ENCODE measurements at places on chromosomes 1 and 21.

DNA sequence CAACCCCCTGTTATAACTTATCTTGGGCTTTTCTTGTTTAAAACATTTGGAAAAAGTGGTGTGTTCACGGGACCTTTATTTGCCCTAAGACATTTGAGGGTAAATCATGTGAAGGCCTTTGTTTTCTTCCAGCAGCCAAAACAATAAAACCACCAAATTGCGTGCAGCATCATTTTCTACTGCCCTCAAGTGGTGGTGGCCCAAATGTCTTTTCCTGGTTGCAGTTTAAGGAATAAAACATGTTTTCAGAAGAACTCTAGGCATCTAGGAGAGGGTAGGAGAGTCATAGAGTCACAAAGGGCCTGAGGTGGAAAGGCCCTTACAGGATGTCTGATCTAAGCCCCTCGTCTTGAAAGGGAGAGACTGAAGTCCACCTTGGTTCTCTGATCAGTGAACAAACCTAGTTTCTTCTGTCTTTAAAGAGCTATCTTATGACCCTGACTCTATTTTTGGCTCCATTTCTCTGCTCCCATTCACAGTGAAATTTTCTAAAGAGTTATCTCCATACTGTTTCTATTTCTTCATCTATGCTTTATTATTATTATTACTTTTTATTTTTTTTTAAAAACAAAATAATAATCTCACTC, 16.0 kb upstream of the EPS15 start:
- no peak for DNase-seq

- no peak for DNase-seq
Observed at GRCh38 chr1:195376190-195376589, 1232.0 kb downstream of the KCNT2 start.

- DNase-seq: no peak
Observed at GRCh38 chr1:6491480-6491962, at the start of gene PLEKHG5. Gene PLEKHG5 (minus strand): TSS chr1:6491667. CDS start chr1:6477571, 14,096 bp downstream.

DNA sequence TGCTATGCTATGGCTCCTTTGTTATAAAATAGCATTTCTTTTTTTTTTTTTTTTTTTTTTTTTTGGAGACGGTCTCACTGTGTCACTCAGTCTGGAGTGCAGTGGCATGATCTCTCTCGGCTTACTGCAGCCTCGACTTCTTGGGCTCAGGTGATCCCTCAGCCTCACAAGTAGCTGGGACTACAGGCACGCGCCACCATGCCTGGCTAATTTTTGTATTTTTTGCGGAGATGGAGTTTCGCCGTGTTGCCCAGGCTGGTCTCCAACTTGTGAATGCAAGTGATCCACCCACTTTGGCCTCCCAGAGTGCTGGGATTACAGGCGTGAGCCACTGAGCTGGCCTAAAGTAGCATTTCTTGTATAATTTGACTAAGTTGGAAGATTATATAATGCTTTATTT, 10.8 kb downstream of the CAMTA1 start:
- DNase-seq: no peak

DNA sequence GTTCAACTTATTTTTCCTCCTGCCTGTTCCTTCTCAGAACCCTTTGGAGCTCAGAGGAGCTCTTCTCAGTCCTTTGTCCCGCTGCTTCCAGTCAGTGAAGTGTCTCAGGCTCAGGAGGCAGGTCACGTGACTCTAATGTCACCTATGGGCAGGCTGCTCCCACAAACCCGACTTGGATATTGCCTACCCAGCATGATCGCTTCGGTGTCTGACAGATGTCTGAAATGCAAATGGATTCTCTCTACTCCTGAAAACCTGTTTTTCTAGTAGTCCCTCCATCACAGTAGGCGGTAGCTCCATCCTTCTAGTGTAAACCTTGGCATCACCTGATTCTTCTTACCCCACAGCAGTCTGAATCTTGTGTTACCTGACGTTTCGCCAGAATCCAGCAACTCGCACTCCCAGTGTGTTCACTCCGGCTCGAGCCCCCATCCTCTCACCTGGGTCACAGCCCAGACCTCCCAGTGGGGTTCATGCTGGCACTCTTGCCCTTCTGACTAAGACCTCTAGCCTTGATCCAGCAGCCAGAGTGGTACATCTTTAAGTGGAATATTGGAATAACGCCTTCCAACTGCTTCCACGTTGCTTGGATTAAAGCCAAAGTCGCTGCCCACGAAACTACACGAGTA, 5.4 kb downstream of the PADI6 start:
- peak; percentile 12 for DNase-seq

DNA sequence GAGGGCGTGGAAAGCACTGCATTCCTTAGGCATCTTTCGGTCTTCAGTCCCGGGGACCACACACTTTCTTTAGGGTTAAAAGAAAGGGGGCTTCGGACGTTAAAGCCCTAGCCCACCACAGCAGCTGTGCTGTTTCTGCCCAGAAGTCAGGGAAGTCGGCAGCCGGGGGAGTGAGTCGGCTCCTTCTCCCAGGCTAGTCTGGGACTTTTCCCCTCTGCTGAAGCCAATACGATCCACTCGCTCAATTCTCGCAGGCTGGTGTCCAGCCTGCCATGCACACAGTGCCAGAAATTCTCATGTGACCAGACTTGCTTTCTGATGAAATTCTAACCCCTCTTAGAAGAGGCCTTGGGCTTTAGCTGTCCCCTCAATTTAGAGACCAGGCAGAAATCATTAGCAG, 67.7 kb downstream of the BCAR3 start:
- no peak for DNase-seq

- no peak for DNase-seq
Observed at GRCh38 chr1:33905241-33905640, 41.4 kb downstream of the HMGB4 start.

GRCh38 chr1:216456682-216457081, 33.4 kb upstream of the USH2A start:
- DNase-seq: no peak

DNA sequence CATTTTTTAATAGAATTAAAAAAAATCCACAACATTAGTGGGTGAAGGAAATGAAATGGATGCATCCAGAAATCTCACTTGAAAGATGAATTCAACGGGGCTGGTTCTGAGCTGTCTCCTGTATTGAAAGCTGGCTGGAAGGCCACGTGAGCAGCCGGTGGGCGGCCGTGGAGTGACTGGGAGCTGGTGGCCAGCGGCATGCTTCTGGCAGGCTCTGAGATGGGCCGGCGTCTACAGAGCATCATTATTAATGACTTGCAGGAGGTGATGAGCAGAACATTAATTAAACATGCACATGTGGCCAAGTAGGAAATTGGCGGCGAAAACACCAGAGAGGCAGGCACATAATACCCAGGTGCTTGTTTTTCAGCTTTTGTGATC, 115.6 kb upstream of the LMO4 start:
- DNase-seq: no peak

GRCh38 chr1:20194224-20194623, 7.9 kb upstream of the PLA2G2C start:
- DNase-seq: no peak

GRCh38 chr21:44765231-44766013, 36.2 kb downstream of the UBE2G2 start:
- no peak for DNase-seq

DNA sequence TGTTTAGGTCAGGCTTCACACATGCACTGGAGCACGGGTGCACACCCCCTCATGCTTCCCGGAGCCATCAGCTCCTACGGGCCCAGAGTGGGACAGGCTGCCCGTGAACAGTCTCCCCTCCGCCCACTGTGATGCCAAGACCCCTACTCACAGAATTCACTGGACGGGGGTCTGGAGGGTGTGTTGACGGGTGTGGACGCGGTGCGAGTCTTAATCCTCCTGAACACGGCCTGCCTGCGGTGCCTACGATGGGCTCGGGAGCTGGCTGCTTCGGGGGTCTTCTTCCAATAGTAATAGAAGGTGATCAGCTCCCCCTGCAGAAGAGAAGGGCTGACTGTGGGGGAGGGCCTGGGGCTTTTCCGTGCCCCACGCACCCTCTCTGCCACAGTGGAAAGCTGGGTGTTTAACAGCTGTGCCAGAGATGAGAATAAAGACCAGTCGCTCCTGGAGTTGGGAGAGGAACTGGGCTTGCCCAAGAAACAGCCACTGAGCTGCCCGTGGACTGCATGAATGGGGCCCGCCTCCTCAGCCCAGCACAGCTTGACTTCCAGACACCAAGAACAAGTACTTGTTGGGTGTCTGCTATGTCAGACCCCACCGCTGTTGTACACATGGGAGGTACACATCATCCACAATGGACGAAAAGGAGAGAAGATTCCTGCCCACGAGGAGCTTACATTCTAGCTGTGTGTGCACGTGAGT, 47.9 kb downstream of the SLC45A1 start:
- no peak for DNase-seq

- DNase-seq: peak; percentile 29
Observed at GRCh38 chr1:22582661-22583635, 19.7 kb downstream of the EPHA8 start.
